Upper lobe of left lung (tissue), 6 donors: ENCODE measurements at places on chromosomes 7 and 10.

DNA sequence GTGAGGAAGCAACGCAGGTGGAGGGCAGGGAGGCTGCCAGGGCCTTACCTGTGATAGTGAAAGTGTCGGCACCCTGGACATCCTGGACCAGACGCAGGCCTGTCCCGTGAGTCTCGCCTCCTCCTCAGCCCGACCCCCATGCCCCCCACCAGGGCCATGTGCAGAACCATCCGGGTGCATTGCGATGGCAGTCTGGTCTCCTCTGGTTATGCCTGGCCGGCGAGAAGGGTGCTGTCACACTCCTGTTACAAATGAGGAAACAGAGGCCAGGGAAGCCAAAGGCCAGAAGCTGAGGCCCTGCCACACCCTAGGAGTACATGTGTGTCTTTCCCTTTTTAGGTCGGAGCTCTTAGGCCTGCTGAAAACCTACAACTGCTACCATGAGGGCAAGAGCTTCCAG is 7.2 kb downstream of the DEPP1 start:
- peaks cover 62% of the 10 kb centered on the region for H3K4me1 ChIP-seq
- DNase-seq: no peak
- peaks cover 11% of the 10 kb centered on the region for H3K36me3 ChIP-seq
- no peak overlapping the region for H3K27ac ChIP-seq
- H3K27me3 ChIP-seq: no peaks in the 10 kb centered on the region
- no peak overlapping the region for H3K4me3 ChIP-seq

DNA sequence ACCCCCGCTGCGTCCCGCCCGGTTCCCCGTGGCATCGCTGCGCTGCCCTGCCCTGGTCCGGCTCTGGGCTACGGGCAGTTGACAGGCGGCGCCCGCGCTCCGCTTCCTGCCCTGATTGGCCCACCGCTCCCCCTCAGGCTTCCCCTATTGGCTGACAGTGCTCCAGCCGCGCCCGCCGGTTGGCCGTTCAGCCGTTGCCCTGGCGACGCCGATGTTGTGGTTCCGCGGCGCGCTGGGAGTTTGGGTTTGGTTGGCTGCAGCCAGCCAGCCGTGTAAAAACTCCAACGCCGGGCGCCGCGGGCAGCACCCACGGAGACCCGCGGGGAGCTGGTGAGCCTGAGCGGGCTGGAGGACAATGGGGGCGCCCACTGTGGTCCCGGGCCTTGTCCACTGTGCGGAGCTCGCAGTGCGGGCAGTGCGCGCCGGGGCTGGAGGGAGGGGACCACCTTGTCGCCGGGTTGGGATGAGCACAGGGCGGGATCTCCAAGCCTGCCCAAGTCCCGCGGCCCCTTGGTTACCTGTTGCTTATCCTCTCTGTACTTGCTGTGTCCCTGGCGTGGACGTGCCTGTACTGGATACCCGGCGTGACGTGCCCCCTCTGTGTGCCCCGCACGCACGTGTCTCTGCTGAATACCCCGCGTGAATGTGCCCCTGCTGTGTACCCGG is at the start of gene C7orf57:
Gene C7orf57 (plus strand): TSS at position 243 of the 666 bp plus-strand sequence. CDS start 766 bp downstream, outside the sequence.
- peak within 1 kb of the TSS; percentile 52 for H3K4me3 ChIP-seq
- peak; percentile 93 for DNase-seq
- peaks cover 11% of the 10 kb centered on the region for H3K27me3 ChIP-seq
- H3K4me1 ChIP-seq: peaks cover 15% of the 10 kb centered on the region

GRCh38 chr10:116104210-116104932 is 168.6 kb downstream of the GFRA1 start:
- no peaks in the 10 kb centered on the region for H3K36me3 ChIP-seq
- H3K4me3 ChIP-seq: no peak overlapping the region
- H3K27ac ChIP-seq: no peak overlapping the region
- no peaks in the 10 kb centered on the region for H3K27me3 ChIP-seq
- no peaks in the 10 kb centered on the region for H3K4me1 ChIP-seq

DNA sequence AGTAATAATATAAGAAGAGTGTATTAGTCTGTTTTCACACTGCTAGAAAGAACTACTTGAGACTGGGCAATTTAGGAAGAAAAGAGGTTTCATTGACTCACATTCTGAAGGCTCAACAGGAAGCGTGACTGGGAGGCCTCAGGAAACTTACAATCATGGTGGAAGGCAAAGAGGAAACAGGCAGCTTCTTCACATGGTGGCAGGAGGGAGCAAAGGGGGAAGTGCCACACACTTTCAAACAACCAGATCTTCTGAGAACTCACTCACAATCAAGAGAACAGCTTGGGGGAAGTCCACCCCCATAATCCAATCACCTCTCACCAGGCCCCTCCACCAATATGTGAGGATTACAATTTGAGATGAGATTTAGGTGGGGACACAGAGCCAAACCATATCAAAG is 212.5 kb upstream of the HDAC9 start:
- no peaks in the 10 kb centered on the region for H3K4me1 ChIP-seq
- no peaks in the 10 kb centered on the region for H3K27me3 ChIP-seq
- H3K4me3 ChIP-seq: no peak overlapping the region
- DNase-seq: no peak
- H3K36me3 ChIP-seq: no peaks in the 10 kb centered on the region

DNA sequence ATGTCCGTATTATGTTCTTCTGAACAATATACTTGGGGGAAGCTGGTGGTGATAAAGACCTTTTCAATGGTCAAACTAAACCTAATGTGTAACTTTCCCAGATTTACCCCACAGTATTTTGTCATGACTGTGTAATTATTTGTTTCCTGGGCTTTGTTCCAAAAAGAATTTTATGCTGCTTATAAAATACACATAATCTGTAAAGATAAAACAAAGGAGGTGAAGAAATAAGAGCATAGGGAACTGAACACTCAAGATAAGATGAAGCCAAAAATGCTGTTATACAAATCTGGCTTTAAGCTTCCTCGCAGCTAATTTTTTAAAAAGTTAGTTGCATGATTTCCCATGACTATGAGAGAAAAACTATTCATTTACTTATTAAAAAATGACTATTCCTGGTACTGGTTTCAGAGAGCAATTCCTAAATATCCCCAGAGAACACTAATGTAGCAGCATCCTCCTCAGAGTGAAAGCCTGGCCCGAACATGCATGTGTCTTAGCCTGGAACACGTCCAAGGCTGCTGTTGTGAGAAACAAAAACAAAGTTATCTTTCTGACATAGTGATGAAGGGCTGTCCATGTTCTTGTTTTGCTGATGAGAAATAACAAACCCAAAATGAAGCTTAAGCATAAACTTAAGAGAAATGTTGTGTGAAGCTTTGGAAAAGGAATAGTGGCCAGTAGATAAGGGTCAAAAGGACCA is 33.9 kb downstream of the MALSU1 start:
- peaks cover 37% of the 10 kb centered on the region for H3K4me1 ChIP-seq
- H3K27ac ChIP-seq: peak overlapping the region; percentile 58
- DNase-seq: no peak
- no peaks in the 10 kb centered on the region for H3K27me3 ChIP-seq
- no peak overlapping the region for H3K4me3 ChIP-seq

GRCh38 chr7:44639671-44640321 is 33.4 kb downstream of the OGDH start:
- H3K27me3 ChIP-seq: no peaks in the 10 kb centered on the region
- H3K36me3 ChIP-seq: no peaks in the 10 kb centered on the region
- peaks cover 59% of the 10 kb centered on the region for H3K4me1 ChIP-seq
- no peak overlapping the region for H3K4me3 ChIP-seq
- H3K27ac ChIP-seq: peak overlapping the region; percentile 85
- peak; percentile 62 for DNase-seq

DNA sequence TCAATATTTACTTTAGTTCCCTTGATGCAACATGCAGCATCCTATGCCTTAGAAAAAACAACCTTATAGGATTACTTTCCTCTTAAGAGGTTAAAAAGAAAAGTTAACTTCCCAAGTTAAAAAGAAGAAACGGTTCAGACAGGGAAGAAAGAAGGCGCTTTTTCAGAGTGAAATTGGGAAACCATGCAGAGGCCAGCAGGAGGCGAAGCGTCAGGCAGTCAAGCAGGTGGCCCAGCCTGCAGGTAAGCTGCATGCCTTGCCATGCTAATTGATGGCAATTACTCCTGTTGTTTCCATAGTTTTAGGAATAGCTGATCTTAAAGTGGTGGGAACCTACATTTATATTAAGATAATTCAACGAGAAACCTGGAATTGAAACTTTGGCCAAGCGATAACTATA is 302.6 kb upstream of the SP4 start:
- H3K4me3 ChIP-seq: no peak overlapping the region
- no peaks in the 10 kb centered on the region for H3K27me3 ChIP-seq
- H3K36me3 ChIP-seq: no peaks in the 10 kb centered on the region
- no peak for DNase-seq
- no peak overlapping the region for H3K27ac ChIP-seq

DNA sequence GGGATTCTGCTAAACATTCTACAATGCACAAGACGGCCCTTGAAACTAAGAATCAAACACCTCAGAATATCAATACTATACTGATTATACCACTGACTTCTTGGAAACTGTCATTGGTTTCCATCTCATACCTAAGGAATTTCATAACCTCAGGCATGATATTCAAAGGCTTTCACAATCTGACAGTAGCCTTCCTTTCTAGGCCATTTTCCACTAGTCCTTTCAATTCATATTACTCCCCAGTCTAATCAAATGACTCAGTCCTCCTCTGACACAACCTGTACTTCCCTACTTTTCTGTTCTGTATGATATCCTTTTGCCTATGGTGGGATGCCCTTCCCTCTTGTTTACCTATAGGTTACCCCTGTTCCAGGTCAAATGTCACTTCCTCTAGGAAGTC is 48.3 kb downstream of the CSTF2T start:
- H3K27ac ChIP-seq: no peak overlapping the region
- no peaks in the 10 kb centered on the region for H3K36me3 ChIP-seq
- no peak overlapping the region for H3K4me3 ChIP-seq
- H3K4me1 ChIP-seq: no peaks in the 10 kb centered on the region
- H3K27me3 ChIP-seq: no peaks in the 10 kb centered on the region
